ENCODE measurements at places on chromosomes 5 and 9.

- no peak for ATAC-seq
Measured at GRCh38 chr5:66538531-66538930, 57.7 kb upstream of the MAST4 start.

DNA sequence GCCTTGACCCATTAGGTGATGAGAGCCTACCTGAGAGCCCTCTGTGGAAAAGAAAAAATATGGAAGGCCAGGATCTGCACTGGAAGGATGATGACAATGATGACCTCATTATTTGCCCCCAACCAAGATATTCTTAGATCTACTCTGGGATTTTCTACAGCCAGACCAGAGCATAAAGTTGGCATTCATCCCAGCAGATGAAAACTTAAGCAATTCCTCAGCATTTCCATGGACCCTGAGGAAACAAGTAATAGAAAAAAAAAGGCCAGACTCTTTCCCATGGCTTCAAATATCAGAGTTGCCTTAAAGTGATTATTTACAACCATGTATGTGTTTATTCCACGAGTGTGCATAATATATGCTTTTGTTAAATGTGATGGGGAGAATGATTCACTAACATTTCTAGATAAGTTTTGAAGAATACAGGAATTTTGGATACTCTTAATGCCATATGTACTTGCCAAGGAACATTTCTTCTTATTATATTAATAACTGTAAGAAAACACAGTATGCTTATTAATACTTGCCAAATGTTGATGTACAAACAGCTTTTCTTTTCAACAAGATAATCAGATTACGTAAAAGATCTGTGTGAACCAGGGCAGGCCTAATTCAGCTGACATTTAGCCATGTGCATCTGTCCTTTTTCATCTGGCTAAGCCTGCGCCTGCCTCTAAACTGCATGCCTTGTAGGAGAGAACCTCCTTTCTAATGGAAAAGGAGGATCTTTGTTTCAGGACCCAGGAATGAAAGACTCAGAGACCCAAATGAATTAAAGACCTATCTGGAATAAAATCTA lies 94.8 kb downstream of the ARRDC3 start:
- no peak for ATAC-seq

DNA sequence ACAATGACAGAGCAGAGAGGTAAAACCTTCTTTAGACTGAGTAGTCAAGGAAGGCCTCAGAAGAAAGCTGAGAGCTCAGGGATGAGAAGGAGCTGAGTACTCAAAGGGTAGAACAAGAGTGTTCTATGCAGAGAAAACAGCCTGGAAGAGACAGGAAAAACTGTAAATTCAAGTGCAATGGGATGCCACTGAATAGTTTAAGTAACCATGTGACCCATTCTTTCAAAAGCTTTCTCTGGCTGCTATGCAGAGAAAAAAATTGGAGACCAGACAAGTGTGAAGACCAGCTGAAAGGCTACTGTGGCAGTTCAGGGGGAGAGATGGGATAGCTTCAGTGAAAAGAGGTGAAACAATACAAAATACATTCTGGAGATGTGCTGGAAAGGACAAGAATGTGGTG lies 61.3 kb upstream of the RNF38 start:
- no peak for ATAC-seq

DNA sequence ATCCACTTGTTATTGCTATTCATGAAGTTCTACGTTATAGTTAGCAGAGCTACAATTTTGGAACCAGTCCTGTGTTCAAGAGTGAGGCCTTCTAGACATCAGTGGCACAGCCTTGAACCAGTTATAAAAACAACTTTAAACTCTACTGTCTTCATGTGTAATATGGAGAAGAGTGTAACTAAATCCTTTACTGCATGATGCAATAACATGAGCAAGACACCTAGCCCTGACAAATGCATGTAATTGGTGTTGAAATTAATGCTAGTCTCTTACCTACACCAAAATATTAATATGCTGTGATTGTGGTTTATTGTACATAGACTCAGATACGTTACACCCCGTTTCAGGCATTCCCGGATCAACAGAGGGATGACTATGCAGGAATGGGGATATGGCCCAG lies 654.6 kb downstream of the IRX1 start:
- no peak for ATAC-seq

DNA sequence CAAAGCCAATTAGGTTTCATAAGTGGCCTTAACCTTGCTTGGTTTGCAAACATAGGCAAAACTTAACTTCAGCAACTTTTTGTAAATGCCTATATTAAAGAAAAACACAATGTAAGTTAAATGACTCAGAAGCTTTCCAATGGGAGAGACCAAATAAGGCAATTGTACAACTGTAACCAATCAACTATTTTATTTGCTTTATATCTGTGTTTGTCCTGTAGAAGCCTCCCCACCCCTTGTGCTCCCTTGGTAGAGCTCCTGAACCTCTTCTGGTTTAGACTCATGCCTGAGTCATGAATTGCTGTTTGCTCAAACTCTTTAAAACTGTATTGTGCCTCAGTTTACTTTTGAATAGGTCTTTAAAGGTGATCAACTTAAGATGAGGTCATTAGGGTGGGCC lies 3.0 kb upstream of the C1QTNF3 start:
- no peak for ATAC-seq

DNA sequence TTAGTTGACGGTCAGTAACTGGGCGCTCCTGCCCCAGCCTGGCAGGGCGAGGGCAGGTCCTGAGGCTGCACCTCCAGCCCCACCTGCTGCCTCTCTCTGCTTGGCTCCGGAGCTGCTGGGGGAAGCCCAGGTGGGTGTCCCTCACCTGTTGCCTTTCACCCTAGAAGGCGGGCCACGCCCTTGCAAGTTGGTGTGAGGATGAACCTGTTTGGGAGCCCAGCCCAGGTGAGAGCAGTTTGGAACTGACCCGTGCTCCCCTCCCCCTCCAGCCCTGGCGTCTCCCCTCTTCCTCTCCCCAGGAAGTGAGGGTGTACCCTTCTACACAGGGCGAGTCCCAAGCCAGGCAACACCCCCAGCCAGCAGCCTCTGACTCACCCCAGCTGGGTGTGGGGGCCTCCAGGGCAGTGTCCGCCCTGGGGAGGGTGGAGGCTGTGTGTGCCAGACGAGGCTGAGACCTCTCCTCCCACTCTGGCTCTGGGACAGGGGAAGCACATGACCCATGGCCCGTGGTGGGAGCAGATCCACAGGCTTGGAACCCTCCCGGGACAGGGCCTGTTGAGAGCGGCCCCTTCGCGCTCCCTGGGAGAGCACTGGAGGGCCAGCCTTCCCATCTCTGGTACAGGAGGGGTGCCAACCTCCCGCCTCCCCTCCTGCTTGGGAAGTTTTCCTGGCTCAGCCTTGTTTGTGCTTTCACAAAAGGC lies 10.4 kb downstream of the LRRC8A start:
- peak; percentile 56 for ATAC-seq

- ATAC-seq = no peak
Measured at GRCh38 chr5:142549834-142550233, 136.1 kb downstream of the FGF1 start.

DNA sequence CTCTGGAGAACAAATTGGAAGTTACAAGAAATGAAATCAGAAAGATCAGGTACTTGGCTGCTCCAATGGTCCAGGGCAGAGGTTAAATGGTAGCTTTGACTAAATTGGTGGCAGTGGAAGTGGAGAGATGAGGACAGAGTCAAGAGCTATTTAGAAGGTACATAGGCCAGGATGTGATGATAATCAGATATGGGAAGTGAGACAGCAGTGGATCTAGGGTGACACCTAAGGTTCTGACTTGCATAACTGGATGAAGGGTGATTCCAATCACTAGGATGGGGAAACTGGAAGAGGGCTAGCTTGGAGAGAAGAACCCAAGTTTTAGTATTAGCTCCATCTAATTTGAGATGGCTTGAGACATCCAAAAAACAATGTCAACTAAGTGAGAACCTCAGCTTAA lies 24.0 kb upstream of the NDUFB6 start:
- no peak for ATAC-seq

DNA sequence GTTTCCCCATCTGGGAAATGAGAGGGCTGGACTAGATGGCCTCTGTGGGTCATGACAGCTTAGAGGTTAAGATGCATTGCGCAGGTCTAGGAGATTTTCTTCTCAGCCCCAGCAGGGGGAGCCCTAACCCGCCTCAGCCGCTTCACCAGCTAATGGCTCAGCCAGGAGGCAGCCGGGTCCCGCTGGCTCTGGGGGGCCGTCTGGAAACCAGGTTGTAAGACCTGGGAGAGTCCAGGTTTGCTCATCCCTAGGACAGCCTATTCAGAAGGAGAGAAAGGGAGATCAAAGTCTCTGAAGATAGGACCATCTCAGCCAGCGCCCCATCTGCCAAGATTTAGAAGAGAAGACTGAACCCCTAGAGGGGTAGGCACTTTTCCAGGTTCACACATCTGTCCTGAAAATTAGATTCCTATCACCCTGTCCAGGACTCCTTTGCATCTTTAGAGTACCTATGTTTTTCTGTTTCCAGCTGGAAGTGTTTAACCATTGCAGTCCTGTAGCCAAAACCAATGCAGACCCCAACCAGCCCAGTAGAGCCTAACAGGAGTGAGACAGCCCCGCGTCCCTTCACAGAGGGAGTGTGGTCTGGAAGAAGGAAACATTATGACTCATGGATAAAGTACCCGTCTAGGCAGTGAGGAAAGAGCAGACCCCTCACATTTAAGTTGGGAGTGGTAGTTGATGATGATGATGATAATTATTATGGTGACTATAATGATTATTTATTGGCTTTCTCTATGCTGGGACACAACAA lies 27.5 kb downstream of the SPARC start:
- peak; percentile 85 for ATAC-seq

DNA sequence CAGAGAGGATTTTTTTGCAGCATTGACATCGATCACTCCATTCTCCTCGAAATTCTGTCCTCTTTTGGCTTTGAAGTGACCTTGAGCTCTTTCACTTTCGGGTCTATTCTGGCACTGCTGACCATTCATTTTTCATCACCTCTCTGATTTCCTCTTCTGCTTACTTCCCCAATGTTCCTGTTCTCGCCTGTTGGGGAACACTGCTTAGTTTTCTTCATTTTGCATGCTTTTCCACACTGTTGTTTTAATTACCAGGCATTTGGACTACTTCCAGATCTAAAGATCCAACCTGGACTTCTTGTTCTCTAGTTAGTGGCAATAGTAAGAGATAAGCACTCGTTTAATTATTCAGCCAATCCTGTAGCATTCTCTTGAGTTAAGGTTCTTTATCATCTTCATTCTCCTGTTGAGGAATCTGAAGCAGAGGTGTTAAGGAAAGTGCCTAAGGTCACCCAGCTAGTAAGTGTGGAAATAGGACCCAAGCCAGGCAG lies 53.4 kb downstream of the MAN2A1 start:
- ATAC-seq = no peak

GRCh38 chr5:135439231-135440205 lies 7.6 kb downstream of the DCANP1 start:
- ATAC-seq = no peak

DNA sequence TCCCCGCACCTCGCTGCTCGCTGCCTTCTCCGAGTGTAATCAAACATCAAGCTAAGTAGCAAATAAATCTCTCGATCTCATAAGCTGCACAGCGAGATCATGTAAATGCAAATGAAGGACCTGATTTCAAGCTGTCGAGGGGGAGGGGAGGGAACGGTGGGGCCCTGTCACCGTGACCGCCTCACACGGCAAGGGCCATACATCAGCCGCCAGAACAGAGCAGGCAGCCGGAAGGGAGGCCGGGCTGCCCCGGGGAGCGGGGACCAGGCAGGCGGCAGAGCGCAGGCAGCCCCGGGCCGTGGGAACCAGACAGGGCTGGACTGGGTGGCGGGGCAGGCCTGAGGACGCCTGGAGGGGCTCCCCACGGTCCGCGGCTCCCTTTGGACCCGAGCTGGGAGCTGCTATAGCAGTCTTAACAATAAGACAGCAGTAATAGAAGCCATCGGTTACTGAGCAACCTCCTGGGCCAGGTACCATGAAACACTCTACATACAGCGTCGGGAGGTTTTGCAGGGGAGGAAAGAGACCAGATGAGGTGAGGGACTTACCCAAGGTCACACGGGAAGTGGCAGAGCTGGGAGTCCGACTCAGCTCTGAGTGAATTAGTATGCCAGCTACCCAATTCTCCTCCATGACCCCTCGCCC lies 76.8 kb downstream of the CFAP77 start:
- ATAC-seq = peak; percentile 85

DNA sequence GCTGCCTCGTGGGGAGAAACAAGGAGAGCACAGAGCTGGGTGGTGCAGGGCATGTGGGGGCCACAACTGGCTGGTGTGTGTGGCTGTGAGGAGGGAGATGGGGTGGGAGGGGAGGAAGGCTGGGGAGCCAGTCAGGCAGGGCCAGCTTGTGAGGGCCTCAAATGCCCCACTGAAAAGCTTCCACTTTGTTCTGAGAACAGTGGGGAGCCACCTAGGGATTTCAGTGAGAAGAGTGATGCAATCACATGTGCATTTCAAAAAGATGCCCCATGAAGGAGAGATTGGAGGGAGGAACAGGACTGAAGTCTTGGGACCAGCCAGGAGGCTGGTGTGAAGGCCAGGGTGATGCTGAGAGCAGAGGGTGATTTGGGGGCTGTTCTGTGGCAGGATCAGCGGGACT lies 1.3 kb downstream of the OR13J1 start:
- no peak for ATAC-seq

DNA sequence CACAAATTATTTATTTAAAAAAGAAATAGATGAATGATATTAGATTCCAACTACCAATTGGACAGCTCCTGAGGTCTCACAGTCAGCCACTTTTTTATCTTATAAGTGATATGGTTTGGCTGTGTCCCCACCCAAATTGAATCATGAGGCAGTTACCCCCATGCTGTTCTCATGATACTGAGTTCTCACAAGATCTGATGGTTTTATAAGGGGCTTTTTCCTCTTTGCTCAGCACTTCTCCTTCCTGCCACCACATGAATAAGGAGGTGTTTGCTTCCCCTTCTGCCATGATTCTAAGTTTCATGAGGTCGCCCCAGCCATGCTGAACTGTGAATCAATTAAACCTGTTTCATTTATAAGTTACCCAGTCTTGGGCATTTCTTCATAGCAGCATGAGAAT lies 12.9 kb downstream of the NLN start:
- no peak for ATAC-seq

- no peak for ATAC-seq
Measured at GRCh38 chr9:7201196-7201595, 443.4 kb downstream of the KDM4C start.

Measured in activated CD4-positive, CD25-positive, alpha-beta regulatory T cell treated with anti-CD3 and anti-CD28 coated beads, Interleukin-2, amount 50 U/mL, for 24 hours (primary cell).